ENCODE measurements at places on chromosomes 3 and 15.

- DNase-seq, result no peak
Measured at GRCh38 chr3:65993134-65993900, 45.4 kb downstream of the MAGI1 start.

DNA sequence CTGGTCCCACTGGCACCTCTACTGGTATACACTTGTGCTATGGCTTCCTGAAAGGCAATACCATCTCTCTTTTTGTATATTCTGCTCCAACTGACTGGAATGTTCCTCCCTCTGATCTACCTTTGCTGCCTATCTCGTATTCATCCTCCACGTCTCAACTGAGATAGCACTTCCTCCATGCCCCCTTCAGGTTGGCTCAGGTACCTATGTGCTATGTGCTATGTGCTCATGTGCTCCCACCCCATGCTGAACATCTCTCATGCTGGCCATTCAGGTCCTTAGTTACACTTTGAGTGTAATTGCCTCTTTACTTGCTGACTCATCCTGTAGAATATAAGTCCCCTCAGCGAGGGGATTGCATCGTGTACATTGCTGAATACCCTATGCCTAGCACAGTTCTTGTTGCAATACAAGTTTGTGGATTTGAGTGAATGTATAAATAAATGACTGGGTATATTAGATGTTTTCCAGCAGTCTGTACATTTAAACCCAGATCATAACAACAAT, 156.9 kb downstream of the SOX2 start:
- DNase-seq, result no peak

- DNase-seq, result no peak
Measured at GRCh38 chr3:179528772-179529171, 34.0 kb upstream of the ACTL6A start.

DNA sequence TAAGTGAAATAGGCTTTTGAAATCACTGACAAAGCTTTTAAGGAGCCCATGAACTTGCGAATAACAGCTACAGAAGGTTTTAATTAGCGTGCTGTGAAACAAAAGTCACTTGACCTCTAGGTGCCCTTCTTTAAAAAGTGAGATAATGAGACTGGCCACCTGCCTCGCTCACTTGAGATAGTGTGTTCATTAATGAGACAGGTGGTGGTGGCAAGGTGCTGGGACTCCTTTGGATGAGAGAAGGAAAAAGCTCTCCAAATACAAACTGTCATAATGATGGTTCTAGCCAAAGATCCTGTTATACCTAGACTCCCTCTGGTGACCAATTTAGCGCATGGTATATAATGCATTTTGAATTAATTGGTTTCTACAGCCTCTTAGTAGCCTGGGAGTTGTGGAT, 22.7 kb upstream of the IREB2 start:
- peak; percentile 43 for DNase-seq

DNA sequence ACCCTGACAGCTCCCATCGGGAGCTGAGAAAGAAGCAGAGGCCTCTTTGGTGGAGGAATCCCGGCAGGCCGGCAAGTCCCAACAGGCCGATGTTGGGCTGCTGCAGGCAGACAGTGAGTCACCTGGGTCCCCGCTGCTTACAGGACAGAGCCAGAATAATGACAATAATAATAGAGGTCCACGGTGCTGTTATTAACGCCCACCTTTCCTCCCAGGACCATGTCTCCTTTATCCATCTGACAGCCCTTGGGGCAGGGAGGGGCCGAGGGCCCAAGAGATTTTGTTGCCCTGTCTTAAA, 29.3 kb upstream of the MAGEF1 start:
- no peak for DNase-seq

DNA sequence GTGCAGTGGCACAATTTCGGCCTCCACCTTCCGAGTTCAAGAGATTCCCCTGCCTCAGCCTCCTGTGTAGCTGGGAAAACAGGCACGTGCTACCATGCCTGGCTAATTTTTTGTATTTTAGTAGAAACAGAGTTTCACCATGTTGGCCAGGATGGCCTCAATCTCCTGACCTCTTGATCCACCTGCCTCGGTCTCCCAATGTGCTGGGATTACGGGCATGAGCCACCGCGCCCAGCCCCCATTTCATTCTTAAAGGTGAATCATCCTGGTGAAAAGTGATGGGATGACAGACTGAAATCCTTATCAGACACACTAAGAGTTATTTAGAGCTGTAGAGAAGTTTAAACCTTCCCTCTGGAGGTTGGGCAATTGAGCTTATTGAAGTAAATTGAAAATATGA, 24.1 kb upstream of the SERPINI2 start:
- DNase-seq, result no peak

DNA sequence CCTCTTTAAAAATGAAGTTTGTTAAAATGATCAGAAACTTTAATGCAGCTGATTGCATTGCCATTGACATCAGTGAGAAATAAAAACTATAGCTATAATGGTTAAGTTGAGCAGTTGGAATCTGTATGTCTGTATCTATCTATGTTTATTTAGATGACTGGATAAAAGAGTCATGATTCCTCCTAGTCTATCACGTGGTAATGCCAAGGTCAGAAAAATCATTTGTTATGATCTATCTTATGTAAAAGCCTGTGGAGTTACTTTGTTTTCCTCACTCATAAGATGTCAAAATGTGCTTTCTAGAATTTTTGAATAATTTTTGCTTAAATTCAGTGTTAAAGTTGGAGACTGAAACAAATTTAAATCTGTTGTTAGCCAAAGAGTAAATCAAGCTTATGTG, 63.3 kb downstream of the MBNL1 start:
- DNase-seq, result no peak

- DNase-seq, result no peak
Measured at GRCh38 chr3:13078163-13078905, 5.1 kb upstream of the IQSEC1 start.

GRCh38 chr3:31448035-31448881, 84.5 kb upstream of the STT3B start:
- no peak for DNase-seq

GRCh38 chr3:13137941-13138832, 65.0 kb upstream of the IQSEC1 start:
- DNase-seq, result no peak

DNA sequence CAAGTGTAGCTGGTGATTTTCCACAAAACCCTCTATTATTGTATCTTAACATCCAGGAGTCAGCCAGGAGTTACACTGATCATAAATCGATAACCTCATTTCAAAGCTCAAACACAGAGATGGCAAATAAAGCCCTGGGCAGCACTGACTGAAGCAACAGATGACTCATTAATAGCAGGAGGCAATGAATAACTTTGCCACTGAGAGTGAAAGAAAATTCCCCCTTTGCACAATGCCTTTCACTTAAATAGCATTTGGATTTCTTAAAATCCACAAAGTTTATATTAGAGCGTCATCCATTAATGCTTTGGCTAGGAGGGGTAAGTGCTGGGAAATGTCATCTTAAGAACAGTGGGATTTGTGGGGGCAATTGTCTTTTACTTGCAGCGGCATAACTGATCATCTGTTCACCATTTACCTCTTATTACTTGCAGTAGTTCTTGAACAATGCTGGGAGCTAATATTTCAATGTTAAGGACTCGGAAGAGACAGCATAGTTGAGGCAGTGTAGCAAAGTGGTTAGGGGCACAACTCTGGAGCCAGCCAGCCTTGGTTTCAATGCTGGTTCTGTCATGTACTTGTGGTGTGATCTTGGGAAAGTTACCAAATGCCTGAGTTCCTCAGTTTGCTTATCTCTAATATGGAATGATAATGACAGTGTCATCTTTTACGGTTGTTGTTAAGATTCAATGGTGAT, 630.4 kb upstream of the TBL1XR1 start:
- no peak for DNase-seq

- DNase-seq, result peak; percentile 44
Measured at GRCh38 chr15:67150023-67150860, 84.8 kb downstream of the SMAD3 start.

- no peak for DNase-seq
Measured at GRCh38 chr3:155602307-155602706, 142.6 kb downstream of the PLCH1 start.

DNA sequence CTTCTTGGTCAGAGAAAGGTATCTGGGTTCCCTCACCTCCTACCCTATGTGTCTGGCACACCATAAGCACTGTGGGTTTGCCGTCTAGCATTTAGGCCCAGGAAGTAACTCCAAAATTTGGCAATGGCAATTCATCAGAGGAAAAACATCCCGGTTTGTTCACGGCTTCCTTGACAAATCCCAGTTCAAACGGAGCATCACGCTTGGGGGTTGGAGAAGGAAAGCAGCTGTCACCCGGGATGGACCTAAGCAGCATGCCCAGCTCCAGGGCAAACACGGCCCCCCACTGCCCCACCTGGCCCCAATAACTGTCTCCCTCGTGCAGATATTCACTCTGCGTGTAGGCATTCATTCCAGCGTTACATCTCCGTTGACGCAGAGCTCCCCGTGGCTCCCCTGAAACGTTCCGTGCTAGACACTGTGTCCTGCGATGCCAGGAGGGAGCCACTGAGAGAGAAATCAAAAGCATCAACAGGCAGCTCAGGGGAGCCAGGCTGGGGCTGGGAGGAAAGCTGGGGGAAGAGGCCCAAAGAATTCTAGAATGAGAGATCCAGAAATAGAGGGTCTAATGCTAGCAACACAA, 41.4 kb downstream of the NTRK3 start:
- peak; percentile 72 for DNase-seq

GRCh38 chr3:172653004-172653572, 57.8 kb downstream of the NCEH1 start:
- no peak for DNase-seq

DNA sequence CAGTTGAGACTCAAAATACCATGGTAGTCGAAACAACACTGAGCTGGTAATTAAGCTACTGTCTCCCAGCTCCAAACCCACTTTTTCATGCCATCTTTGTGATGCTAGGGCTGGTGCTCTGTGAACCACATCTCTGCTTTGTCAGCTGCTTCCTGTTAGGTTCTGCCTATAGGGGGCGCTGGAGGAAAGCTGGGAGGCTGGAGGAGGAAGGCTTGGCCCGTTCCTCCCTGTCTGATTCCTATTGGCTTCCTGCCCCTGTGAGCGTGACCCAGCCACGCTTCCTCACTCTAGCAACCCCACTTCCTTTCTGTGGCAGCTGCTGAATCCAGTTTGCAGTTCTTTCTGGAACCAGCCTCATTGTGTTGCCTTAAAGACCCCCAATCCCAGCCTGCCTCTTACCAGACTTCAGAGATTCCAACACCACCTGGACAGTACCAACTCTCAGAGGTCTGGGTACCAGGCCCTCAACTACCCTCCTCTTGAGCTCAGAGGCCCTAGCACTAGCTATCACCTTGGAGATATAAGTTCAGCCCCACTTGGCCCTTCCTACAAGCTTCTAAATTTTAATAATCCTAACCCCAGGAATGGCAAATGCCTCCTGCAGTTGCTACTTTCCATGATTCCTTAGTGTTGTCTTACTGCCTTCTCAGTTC, 120.9 kb downstream of the ERC2 start:
- peak; percentile 22 for DNase-seq

DNA sequence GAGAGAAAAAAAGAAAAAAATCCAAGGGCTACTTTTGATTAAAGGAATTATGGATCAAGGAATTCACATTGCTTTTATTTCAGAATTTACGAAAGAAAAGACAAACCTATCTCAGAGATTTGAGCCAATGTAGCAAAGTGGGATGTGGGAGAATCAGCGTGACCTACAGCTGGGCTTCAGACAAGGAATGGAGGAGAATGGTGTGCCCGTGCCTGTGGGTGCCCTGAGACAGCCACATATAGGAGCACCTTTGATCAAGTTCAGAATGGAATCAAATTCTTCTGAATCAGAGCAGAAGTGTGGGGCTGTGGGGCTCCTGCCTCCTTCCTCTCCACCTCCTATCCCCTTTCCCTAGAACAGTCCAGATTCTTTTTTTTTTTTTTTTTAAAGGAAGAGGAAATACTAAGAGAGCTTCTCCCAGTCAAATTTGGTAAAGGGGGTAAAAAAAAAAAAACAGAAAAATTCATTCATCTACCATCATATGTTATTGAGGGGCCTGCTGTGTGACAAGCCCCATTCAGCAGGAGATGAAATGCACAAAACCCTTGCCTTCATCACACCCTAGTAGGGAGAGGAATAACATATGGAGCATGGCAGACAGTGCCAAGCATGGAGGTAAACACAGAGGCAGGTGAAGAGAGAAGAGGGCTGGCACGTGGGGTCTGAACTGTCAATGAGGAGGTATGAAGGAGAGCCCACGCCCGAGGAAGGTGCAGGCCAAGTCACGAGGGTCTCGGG, 25.0 kb upstream of the MUSTN1 start:
- peak; percentile 50 for DNase-seq

GRCh38 chr3:99925584-99926230, 108.0 kb downstream of the CMSS1 start:
- DNase-seq, result peak; percentile 91

DNA sequence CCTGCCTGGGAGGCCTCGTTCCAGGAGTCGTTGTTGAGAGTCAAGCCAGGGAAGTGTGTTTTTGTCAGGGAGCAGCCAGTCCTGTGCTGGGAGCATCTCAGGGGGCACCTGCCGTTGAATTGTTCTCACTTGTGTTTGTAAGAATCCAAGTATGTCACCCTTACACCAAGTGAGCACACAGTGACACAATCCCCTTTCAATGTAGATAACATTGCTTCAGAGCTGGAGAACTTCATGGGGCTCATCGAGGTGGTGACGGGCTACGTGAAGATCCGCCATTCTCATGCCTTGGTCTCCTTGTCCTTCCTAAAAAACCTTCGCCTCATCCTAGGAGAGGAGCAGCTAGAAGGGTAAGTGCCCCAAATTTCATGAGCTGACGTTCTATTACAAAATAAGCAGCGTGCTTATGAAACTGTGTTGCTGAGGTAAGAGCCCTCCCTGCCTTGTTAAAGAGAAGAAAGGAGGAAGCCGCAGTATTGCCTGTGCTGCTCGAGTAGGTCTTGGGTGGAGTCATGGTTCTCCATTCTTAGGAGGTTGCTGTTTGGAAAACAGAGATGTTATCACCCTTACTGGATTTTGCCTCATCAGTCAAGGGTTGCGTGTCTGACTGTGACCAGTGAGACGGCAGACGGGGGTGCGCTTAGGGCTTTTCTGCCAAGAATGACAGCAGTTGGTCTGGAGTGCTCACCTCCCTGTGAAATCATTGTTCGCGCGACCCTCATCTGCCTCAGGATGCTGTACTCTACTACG, 108.1 kb downstream of the PGPEP1L start:
- DNase-seq, result no peak

GRCh38 chr15:66641485-66642315, 60.3 kb upstream of the SMAD6 start:
- no peak for DNase-seq

DNA sequence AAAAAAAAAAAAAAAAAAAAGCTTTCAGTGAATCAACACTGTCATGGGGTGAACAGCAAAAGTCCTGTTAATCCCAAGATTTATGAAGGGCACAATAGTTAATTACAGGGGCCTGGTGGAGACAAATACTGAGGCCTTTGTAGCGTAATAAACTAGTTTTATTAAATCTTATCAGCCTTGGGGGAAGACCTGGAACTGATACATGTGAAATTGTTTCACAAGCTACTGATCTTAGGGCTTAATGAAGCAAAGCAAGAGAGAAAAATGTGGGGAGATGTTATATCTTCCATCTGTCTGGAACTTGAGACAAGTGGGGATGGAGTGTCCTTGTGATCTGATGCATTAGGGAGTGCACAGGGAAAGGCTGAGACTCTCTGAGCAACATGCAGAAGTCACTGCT, 47.9 kb upstream of the OSBPL11 start:
- no peak for DNase-seq

Measured in cerebellar cortex (tissue), 1 donor.